ENCODE measurements at places on chromosomes 7 and 10.

- DNase-seq = no peak
Observed at GRCh38 chr7:130040576-130040975, 10.6 kb downstream of the ZC3HC1 start.

- no peak for DNase-seq
Observed at GRCh38 chr10:32132357-32132946, 76.2 kb upstream of the KIF5B start.

DNA sequence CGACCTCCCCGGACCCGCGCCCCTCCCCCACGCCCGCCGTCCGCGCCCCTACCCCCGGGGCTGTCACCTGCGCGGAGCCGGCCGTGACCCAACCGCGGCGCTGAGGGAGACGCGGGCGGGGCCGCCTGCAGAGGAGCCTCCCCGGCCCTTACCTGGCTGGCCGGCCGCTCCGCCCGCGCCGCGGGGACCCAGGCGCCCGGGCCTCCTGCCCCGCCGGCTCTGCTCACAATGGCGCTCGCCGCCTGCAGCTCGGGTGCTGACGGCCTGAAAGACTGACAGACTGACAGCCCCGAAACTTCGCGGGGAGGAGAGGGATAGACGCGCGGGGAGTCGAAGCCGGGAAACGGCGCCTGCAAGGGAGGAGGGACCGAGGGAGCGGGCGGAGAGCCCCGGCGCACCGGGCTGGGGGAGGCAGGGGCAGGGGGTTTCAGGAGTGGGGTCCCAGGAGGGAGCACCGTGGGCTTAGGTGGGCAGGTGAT lies 393 bp downstream of the ZNF467 start:
- peak; percentile 28 for DNase-seq

DNA sequence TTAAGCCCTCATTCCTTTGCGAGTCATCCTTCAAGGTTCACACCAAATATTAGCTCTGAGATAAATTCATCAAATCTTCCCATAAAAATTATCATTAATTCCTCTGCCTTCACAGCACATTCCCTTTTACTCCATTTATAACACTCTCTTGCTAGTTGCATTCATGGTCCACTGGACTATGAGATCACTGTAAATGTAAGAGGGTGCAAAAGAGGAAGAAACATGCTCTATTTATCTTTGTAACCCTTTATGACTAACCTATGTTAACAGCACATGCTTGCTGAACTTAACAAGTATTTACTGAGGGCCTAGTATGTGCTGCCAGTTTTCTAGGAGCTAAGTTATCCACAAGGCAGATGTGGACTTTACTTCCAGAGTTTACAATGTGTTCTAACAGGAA lies 86.7 kb upstream of the TMEM168 start:
- DNase-seq = no peak

GRCh38 chr10:13652860-13653259 lies 66.1 kb downstream of the PRPF18 start:
- DNase-seq = no peak

- DNase-seq = no peak
Observed at GRCh38 chr10:128522551-128523308, 396.5 kb upstream of the MKI67 start.

GRCh38 chr10:128063736-128064107 lies 62.5 kb downstream of the MKI67 start:
- DNase-seq = no peak

- DNase-seq = no peak
Observed at GRCh38 chr7:128059143-128059988, 28.1 kb upstream of the LRRC4 start.

- DNase-seq = no peak
Observed at GRCh38 chr10:21673668-21674067, 139.6 kb downstream of the MLLT10 start.

DNA sequence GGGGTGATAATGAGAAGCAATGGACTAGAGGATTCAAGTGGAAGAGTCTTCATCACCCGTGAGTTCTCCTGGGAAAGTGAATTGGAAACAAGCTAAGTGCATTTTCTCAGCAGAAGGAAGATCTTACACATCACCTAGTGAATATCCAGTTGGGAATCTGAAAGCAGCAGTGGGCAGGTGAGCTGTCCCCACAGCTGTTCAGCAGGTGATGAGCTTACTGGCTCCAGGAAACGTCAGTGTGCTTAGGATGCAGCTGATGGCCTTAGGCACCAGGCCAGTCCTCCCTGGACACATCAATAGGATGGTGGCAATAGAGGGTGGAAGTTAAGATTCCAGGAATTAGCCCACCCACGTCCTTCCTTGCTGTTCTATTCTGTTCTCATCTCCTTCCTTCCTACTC lies 66.7 kb downstream of the NOD1 start:
- no peak for DNase-seq

GRCh38 chr10:2232479-2232878 lies 495.2 kb upstream of the ADARB2 start:
- DNase-seq = no peak

DNA sequence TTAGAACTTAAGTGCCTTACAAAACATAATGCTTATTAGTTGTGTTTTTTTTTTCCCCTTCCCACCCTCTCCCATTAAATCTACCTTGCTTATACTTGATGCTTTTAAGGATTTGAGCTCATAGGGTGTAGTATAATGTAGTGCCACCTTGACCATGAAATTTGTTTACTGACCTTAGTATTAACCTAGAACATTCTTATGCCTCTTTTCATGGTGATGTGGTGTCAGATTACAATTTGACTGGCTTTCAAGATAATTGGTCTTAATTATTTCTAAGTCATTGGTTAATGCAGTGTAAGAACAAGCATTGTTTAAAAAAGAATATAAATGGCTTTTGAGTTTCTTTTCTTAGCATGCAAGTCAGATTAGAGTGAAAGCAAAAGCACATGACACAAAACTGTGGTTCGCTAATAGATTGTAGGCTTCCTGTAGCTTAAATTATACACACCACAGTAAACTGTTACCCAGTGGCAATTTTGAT lies 61.8 kb downstream of the ADD3 start:
- no peak for DNase-seq

GRCh38 chr7:90759710-90760109 lies 163.6 kb downstream of the CDK14 start:
- DNase-seq = no peak

DNA sequence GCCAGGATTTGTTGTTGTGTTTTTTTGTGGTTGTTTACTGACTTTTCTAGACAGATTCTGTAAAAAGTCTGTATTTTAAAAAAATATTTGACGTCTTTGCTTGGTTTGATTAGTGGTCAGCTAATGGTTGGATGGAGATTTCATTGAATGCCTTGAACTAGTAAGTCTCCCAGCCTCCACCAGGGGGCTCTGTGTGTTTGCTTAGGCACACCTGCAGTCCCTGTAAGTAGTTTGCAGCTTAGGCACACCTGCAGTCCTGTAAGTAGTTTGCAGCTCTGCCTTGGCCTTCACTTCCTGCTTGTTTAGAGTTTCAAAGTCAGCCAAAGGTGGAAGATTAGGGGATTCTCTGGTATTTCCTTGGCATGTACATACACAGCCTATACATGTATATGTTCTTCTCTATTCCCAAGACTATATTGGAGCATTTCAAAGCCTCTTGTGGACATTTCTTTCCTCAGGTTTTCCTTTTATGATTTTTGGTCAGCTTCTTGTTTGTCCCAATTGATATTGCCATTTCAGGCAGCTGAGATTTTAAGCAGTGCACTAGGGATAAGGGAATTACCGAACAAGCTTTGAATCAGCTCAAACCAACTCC lies 101.6 kb downstream of the CCSER2 start:
- DNase-seq = peak; percentile 82

DNA sequence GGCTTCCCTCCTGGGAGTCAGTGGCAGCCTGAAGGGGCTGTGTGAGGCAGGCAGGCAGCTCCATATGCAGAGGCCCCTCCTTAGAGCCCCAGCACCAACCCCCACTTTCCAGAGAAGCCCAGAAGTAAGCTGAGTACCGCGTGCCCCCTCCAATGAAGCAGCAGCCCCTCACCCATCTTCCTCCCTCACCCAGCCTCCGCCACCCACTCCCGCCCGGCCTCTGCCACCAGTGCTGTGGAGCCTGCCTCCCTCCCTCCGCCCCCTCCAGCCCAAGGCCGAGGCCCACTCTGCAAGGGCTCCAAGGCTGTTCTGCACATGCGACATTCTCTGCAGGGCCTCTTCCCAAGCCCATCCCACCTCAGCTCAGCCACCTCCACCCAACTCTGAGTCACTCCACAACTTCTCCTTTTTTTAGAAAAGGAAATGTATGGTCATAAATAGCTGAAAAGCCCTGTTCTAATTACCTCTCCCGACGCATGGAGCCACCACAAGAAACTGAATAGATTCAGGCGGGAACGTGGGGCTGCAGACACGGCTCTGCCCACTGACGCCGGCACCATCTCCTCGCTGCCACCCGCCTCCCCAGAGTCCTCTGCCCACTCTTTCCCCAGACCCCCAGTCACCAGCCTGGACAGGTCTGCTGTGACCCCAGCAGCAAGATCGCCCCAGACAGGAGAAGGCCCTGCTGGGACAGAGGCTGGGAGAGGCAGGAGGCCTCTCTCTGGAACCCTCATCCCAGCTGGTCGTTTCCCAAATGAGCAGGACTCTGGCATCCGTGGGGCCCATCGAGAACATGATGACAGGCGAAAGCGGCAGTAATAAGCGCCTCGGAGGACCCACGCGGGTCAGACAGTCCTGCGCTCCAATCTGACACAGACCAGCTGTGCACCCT lies 213.9 kb downstream of the MAD1L1 start:
- no peak for DNase-seq

DNA sequence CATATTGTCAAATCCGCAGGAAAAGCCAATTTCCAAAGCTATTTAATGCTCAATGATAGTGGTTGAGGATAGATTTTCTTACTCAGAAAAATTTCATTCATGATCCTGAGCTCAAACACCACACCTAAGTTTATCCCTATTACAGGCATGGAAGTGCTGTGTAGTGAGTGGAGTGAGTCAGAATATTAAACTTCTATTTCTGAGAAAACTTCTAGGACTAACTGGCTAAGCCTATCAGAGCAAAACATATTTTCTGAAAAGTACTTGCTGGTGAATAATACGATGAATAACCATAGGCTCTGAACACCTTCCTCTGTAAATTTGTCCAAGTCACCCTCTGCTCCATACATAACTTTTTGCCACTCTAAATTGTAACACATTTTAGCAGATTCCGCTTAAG lies 221.5 kb downstream of the SUGCT start:
- no peak for DNase-seq

DNA sequence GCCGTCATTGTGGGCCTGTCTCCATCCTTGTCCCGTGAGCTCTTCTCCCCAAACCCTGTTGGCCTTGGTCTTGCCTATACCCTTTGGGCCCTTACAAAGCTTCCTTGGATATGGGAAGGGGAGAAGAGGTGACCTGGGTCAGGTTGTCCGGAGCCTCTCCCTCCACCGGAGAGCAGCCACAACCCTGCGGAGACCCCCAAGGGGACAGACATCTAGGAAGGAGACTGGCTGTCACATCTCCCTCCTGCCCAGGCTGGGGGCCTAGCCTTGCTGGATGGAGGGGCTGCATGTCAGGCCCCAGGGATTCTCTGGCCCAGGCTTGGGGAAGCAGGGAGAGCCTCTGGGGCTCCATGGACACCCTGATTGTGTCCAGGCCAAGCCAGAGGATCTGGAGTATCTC lies 11.8 kb downstream of the NACAD start:
- DNase-seq = no peak

DNA sequence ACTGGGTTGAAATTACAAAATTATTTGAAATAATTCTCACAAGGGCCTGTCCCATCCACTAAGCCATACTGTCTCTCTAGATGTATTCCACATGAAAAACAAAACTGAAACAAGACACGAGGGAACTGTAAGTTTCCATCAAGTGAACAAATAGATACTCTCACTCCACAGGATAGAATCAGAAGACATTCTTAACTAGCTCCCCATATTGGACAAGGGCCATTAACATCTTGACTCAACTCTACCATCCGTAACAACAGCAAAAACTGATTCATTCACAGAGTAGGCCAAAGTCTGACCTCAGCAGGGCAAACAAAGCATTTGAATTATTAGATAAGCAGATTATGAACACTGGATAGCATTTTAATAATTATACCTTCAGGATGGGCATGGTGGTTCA lies 29.1 kb downstream of the UBE2H start:
- no peak for DNase-seq

GRCh38 chr10:51920672-51921071 lies 221.3 kb upstream of the CSTF2T start:
- no peak for DNase-seq
